ENCODE measurements at places on chromosomes 4 and X.

DNA sequence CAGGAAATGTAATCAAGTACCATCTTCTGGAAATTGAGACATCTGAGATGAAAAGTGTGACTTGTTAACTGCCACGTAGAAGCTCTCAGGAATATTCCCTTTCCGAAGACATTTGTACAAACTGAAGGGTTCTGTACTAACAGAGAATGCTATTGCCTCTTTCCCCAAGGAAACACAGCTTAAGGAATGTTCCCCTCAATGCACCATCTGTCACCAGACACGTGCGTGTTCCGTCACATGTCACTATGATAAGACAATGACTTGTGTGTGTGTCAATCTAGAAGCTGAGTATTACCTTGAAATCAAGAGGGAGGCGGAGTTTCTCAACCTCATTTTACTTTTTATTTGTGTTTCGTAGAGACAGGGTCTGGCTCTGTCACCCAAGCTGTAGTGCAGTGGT is 58.1 kb downstream of the DHRSX start:
- no peak for DNase-seq

GRCh38 chrX:132187451-132187850 is 31.8 kb downstream of the RAP2C start:
- no peak for DNase-seq

DNA sequence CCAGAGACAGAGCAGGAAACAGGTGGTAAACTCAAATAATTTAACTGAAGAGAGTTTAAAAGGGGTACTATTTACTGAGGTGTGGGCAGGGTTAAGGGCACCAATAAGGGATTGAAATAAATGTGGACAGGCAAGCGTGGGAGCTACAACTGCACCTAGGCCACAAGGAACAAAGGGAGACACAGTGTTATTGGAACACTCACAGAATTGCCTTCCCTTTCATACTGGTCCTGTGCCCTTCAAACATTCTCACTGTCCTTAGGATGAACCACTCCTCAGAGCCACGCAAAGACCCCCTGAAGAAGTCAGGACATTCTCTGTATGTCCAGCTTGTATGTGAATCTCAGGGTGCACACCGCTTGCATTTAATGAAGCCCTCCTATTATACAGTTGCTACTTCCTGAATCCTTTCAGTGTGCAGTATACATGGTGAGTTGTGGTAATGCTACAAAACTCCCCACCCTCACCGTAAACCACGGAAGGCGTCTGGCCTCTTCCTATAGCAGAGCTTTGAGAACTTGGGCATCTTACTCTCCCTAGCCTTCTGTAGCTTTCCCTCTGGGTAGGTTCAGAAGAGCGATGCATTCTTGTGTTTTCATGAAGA is 9.6 kb upstream of the MRPL1 start:
- DNase-seq, result peak; percentile 81

- no peak for DNase-seq
Measured at GRCh38 chr4:146647615-146648460, 9.1 kb downstream of the POU4F2 start.

GRCh38 chrX:108362026-108362425 is 76.2 kb downstream of the COL4A6 start:
- DNase-seq, result no peak

DNA sequence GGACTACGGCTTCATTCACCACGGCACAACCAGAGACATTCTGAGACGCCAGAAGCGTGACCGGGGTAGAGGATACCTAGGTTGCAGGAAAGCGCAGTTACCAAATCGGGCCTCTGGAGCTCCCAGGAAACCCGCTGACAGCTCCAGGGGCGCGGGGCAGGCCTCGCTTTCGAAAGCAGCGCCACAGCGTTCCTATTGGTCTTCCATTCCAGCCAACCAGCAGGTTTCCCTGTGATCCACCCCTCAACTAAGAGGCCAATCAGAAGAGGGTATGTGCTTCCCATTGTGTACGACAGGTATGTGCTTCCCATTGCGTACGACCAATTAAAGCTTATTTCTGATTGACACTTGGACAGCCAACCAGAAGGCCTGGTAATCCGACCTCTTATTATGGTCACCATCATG is 14.9 kb downstream of the SNX12 start:
- no peak for DNase-seq

DNA sequence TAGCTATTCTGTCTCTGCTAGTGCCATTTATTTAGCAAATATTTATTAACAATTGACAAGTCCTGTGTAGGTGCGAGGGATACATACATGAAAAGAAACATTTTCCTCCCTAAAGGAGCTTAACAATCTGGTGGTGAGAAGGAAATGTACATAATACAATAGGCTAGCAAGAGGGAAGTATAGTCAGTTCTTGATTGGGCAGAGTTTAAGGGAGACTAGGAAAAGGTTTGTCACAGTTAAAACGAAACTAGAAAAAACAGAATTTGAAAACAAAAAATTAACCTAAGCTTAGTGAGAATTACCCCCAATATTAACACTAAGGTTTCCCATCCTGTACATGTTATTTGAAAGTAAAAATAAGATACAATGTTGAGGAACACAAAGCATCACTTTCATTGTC is 8.6 kb upstream of the MAML3 start:
- no peak for DNase-seq

DNA sequence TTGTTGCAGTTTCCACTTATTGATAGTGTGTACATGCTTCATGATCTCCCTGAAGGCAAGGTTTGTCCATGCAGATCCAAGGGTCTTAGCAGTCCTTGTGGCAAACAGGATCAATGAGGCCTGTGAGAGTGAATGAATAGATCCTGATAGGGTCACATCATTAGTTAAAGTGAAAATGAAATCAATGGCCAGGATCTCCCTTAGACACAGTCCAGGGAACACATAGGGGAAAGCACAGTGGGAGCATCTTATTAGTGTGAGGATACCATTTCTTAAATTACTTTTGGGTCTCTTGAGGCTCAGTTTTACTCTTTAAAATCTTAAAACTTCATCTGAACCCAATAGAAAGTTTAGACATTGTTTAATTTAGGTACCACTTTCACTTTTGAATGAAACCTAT is 59.3 kb downstream of the ARHGAP6 start:
- DNase-seq, result no peak

DNA sequence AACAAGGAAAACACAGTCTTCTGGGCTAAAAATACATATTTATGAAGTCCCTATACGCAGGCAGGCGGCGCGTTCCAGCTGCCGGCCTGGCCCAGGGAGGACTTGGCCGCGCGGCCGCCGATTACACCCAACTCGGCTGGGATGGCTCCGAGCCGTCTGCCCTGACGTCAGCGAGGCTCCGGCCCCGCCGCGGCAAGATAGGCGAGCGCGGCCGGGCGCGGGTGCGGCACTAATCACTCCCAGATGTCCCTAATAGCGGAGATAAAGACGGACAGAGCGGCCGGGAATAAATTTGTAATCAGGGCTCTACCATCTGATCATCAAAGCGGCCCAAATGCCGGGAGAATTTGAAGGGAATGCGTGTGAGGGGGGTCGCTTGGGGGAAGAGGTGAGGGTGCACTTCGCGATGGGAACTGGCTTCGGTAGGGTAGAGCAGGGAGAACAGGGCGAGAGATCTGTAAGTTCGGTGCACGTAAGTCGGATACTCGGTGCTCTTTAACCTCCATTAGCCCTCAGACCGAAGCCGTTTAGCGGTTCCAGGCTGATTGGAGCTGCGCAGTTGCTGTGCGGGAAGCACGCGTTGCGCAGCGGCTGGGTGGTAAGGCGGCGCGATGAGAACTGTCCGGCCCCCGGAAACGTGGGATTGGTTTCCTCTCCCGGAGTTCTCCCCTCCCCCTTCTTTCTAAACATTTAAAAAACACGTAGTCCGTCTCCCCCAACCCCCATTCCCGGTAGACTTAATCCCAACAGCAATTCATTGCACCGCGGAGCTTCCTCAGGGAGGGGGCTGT is 7.7 kb downstream of the HAND2 start:
- DNase-seq, result no peak

- DNase-seq, result no peak
Measured at GRCh38 chr4:158968961-158969360, 133.9 kb upstream of the RAPGEF2 start.

- DNase-seq, result no peak
Measured at GRCh38 chrX:69221239-69222102, 56.2 kb upstream of the PJA1 start.

DNA sequence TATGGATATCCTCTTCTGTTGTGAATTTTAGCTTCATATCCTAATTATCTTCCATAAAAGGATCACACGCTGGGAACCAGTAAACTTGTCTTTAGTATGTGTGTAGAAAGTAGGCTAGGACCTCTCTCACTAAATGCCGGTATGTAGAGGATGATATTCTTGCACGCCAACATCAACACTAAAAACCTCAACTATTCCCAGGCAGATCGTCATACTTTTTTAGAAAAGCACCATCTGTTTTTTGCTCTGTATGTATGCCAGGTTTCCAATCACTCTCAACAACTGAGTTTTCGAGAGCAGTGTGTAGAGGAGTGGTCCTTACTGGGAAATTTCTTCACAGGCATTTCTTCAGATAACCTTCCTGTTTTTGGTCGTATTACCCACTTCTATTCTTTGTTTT is 283.6 kb downstream of the GALNTL6 start:
- DNase-seq, result no peak

DNA sequence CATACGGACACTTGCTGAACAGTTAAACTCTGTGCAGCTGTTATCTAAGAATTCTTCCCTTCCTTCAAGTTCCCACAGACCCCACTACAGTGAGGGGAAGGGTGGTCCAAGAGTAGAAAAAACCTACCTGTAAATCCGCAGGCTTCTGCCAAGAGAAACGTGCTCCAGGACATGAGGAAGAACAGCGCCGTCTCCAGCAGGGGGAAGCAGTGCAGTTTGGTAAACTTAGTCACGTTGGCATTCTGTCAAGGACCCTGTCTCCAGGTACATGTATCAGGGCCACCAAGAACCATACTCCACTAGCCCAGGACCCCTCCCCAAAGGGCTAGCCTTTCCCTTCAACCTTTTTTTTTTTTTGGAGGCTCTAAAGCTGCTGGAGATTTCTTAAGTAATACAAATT is 79.9 kb downstream of the CHST7 start:
- no peak for DNase-seq

GRCh38 chrX:17012465-17012864 is 66.0 kb downstream of the REPS2 start:
- no peak for DNase-seq

DNA sequence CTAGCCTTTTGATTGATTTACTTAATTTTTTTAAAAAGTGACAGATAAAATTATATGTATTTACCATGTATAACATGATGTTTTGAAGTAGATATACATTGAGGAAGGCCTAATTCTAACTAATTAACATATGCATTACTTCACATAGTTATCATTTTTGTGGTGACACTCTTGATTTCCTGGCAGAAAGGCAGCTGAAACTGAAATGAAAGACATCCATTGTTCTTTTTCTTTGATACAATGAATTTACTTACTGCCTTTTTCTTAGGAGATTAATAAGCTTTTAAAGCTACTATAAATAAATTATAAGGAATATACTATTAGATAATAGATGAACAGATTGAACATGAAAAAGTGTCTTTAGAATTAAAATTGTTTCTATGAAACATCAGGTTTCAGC is 26.7 kb downstream of the ANKRD50 start:
- DNase-seq, result no peak

- no peak for DNase-seq
Measured at GRCh38 chrX:102846544-102847236, 90.4 kb upstream of the RAB40AL start.

DNA sequence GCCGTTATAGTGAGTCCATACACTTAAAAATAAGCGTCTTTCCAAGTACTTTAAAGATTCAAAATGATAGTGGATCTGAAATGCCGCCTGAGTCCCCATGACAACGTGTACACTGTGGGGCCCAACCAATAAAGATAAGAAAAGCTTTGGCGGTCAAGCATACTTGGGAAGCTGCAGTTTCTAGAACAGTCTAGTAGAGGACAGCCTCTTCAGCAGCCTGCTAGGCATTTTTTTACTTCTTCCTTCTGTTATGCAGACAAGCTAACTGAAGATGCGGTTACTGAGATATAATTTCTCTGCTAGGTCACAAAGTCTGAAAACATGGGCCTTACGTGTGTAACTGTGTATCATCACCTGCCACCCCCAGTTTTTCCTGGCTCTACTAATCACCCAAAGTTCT is 402 bp upstream of the UPRT start:
- DNase-seq, result no peak

GRCh38 chrX:153887385-153887784 is 1.4 kb upstream of the L1CAM start:
- DNase-seq, result no peak

DNA sequence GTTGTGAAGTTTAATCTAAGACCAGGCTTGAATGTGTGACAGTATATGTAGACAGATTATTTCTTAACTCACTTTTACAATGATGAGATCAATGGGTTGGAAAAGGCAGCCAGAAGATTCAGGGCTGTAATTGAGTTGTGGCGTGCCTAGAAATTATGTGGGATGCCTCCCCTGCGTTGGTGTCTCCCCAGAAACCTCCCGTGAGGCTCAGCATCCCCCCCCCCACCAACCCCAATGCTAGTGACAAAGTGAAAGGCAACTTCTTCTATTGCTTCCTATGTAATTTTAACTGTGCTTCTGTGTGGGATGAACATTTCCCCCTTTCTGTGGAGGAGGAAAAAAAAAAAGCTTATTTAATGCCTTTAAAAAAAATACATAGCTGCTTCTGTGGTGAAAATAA is 297.9 kb downstream of the ARHGAP10 start:
- no peak for DNase-seq

DNA sequence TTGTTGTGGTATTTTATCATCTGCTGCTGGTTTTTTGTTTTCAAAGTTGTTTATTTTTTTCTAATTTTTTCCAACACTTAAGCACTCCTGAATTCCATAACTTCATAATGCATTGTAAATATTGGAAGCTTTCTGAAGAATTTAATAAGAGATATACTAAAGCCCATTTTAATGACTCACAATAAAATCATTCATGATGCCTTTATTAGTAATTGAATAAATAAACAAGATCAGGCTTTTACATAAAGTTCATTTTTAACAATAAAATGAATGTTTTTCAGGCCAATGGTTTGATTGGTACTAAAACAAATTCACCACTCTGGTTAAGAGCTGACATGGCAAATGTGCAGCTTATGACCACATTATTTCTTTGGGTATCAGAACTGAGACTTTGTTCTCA is 408.2 kb upstream of the SMIM31 start:
- no peak for DNase-seq

- DNase-seq, result no peak
Measured at GRCh38 chrX:39559229-39559628, 538.5 kb downstream of the BCOR start.

DNA sequence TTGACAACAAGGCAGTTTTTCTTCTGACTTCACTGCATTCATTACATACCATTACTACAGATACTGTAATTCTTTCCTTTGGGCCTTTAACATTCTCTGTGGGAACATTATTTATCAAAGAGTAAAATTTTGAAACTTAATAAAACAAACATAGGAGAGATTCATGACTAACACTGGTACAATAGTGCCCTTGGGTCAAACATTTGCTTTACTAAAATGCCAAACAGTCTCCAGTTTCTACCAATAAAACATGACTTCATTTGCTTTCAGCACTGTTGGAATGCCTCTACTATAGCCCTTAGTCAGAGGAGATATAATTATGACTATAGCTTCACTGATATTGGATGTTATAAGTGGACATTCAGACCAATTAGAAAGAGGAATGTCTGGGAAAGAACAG is 481.5 kb downstream of the PACRGL start:
- no peak for DNase-seq
